Right atrium auricular region (tissue), 2 donors: ENCODE measurements at places on chromosomes 12 and 14. TPM values are rescaled to one million over a fixed set of nuclear protein-coding genes. Genes with fewer than 3 reads are reported as not detected.

CCDC38 gene
- not detected for total RNA-seq

GLS2 gene
- 1.7 TPM for total RNA-seq

PLXNC1 gene
- 2.0 TPM for total RNA-seq

SCAF11 gene
- total RNA-seq, result 114 TPM

CACNB3 gene
- total RNA-seq, result 7.0 TPM

POTEM gene
- not detected for total RNA-seq

- H3K4me1 ChIP-seq, result no peaks in the 10 kb centered on the region
- no peaks in the 10 kb centered on the region for H3K27me3 ChIP-seq
- H3K27ac ChIP-seq, result no peak overlapping the region
- H3K4me3 ChIP-seq, result no peak overlapping the region
- H3K36me3 ChIP-seq, result no peaks in the 10 kb centered on the region
These were observed 59.8 kb upstream of the TBX3 start for GRCh38 chr12:114743799-114744198.

DNA sequence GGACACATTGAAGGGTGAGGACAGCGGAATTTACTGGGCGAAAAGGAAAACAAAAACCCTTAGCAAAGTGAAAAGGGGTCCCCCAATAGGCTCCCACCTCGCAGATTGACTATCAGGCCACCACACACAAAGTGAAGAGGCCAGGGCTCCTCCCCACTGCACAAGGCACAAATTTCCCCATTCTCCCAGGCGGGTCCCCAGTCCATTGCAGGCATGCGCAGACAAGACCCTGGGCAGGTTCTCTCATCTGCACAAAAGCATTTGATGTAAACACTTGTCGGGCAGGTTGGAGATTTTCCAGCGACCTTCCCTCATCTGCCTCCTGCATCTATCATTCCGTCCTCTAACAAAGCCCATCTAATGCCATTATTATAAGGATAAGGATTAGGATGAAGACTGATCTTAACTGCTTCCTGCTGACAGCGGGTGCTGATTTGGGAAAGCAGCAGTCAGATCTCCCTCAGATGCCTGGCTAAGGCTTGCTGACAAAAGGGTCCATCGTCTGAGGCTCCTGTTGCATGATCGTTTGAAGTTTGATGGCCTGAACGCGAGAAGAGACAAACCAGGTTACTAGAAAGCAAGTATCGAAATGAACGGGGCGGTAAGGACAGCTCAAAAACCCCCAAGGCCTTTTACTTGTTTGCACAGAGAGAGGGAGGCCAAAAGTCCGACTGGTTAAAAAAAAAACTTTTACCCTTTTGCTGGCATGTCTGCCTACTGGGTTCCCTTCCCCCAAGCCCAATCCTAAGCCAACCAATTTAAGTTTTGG is 14.4 kb downstream of the ASCL4 start:
- H3K36me3 ChIP-seq, result no peaks in the 10 kb centered on the region
- H3K4me3 ChIP-seq, result no peak overlapping the region
- DNase-seq, result no peak
- H3K27me3 ChIP-seq, result no peaks in the 10 kb centered on the region
- no peak overlapping the region for H3K27ac ChIP-seq

DNA sequence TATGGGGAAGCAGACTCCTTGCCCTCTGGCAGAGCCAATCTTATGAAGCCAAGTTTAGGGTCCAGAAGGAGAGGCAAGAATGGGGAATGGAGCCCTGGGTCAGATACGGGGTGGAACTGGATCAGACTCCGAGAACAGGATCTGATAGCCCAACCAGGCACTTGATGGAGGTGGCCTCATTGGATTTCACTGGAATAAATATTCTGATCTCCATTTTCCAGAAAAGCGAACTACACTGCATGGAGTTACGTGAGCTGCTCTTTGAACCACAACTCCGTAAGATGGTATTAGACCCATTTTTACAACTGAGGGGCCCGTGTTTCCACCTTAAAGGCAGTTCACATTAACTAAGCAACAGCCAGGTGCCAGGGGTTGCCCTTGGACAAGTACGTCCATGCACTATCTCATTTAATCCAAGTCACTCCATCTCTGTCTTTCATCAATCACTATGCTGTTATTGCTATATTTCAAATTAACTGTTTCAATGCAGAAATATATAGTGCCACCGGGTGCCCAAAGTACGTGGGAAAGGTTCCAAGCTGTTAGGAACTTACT is 155.2 kb downstream of the BCL11B start:
- no peaks in the 10 kb centered on the region for H3K36me3 ChIP-seq
- no peak overlapping the region for H3K27ac ChIP-seq
- no peak overlapping the region for H3K4me3 ChIP-seq
- H3K4me1 ChIP-seq, result no peaks in the 10 kb centered on the region
- peak; percentile 9 for DNase-seq
- peaks cover 4% of the 10 kb centered on the region for H3K27me3 ChIP-seq

GRCh38 chr14:21192875-21193535 is 37.1 kb upstream of the OR5AU1 start:
- H3K4me3 ChIP-seq, result no peak overlapping the region
- no peaks in the 10 kb centered on the region for H3K36me3 ChIP-seq
- no peak for DNase-seq
- H3K27ac ChIP-seq, result no peak overlapping the region
- H3K27me3 ChIP-seq, result no peaks in the 10 kb centered on the region

GRCh38 chr12:79925492-79925891 is 9.4 kb downstream of the PPP1R12A start:
- no peaks in the 10 kb centered on the region for H3K27me3 ChIP-seq
- DNase-seq, result no peak
- H3K27ac ChIP-seq, result no peak overlapping the region

GRCh38 chr12:2152134-2152533 is 99.3 kb downstream of the CACNA1C start:
- no peaks in the 10 kb centered on the region for H3K36me3 ChIP-seq
- H3K27ac ChIP-seq, result peak overlapping the region; percentile 41
- H3K4me1 ChIP-seq, result peaks cover 60% of the 10 kb centered on the region

DNA sequence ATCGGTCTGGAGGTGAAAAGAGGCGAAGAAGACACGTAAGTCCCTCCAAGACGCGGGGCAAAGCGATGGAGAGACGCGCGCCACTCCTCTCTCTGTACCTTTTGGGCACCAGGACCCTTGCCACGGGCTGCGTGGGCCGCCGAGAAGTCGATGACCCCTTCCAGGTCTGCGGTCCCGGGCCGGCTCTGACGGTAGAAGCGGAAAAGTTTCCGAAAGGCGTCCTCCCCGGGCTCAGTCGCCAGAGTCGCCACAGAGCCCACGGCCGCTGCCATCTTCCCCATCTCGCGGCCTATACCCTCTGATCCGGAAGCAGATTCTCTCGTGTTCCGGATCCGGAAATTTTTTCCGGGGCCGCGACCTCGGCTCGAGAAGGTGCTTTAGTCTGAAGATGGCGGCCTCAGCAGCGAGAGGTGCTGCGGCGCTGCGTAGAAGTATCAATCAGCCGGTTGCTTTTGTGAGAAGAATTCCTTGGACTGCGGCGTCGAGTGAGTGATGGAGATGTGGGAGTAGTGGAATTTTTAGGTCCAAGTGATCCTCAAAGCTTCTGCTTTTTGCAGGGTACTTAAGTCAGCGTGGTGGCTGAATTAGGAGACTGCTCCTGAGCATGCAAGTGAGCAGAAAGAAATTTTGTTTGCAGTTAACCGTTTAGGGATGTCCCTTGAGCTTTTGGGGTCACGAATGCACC is at the start of the genes ALKBH1 and SLIRP:
TSS of gene ALKBH1 (minus strand) at position 300 of the 685 bp plus-strand sequence. CDS start at position 281, 19 bp downstream.
TSS of gene SLIRP (plus strand) at position 380 of the 685 bp plus-strand sequence. CDS start at position 389, 9 bp downstream.
- peak within 1 kb of the TSS; percentile 62 for H3K27ac ChIP-seq
- H3K4me1 ChIP-seq, result no peaks in the 10 kb centered on the region
- DNase-seq, result peak; percentile 86
- peaks cover 38% of the 10 kb centered on the region for H3K36me3 ChIP-seq
- peak within 1 kb of the TSS; percentile 96 for H3K4me3 ChIP-seq

DNA sequence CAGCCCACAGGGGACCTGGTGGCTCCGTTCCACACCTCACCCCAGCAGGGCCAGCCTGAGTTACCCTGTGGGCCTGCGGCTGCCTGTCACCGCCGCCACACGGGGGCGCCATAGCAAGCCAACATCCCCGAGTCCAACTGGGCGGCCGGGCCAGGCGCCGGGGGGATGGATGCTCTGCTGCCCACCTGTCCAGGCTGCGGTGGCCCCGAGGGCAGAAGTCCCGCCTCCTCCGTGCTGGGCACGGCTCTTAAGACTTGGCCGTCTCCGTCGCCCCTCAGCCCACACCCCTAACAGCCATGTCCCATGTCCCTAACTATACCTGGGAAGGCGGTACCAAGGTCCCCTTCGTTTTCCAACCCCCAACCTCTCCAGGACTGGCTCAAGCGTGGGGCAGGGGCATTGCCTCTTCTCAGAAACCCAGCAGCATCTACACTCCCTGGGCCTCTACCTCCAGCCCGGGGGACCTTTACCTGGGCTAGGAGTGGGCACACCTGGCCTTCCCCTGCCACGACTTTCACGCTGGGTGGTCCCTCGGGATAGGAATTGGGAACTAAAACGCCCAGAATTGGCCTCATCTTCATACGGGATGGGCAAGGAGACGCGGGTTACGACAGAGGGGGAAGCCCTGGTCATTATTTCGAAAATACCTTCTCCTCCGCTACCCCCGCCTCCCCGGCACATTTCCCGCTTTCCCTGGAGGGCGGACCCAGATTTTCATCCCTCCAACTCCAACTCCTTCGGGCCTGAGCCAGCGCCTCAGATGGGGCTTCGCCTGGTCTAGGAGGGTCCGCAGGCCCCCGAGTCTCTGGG is 1.1 kb upstream of the CYP46A1 start:
- DNase-seq, result peak; percentile 81
- H3K4me3 ChIP-seq, result peak overlapping the region; percentile 86
- peak overlapping the region; percentile 86 for H3K27ac ChIP-seq
- H3K4me1 ChIP-seq, result peaks cover 16% of the 10 kb centered on the region

- H3K4me3 ChIP-seq, result no peak overlapping the region
- H3K27ac ChIP-seq, result no peak overlapping the region
- DNase-seq, result peak; percentile 67
- no peaks in the 10 kb centered on the region for H3K27me3 ChIP-seq
- no peaks in the 10 kb centered on the region for H3K4me1 ChIP-seq
These were observed 617.6 kb downstream of the LRFN5 start for GRCh38 chr14:42224053-42224888.

GRCh38 chr14:79293482-79294177 is 917.7 kb downstream of the DIO2 start:
- H3K27ac ChIP-seq, result no peak overlapping the region
- H3K4me1 ChIP-seq, result no peaks in the 10 kb centered on the region
- no peaks in the 10 kb centered on the region for H3K36me3 ChIP-seq
- DNase-seq, result no peak
